ENCODE measurements at places on chromosomes 12 and 14. TPM values are rescaled to one million over a fixed set of nuclear protein-coding genes. Genes with fewer than 3 reads are reported as not detected.

The PSME1 gene
- 137 TPM for total RNA-seq

The LTB4R gene
- total RNA-seq, result 1.6 TPM

The IFNG gene
- not detected for total RNA-seq

The DNAH10 gene
- 0.25 TPM for total RNA-seq

The KCNH3 gene
- total RNA-seq, result 0.30 TPM

The TSHR gene
- total RNA-seq, result not detected

The NKX2-1 gene
- total RNA-seq, result not detected

The LRP1-AS gene
- not detected for total RNA-seq

The SERPINA12 gene
- not detected for total RNA-seq

The ZNF664 gene
- 85.2 TPM for total RNA-seq

The HOXC12 gene
- not detected for total RNA-seq

The CATSPERB gene
- 0.37 TPM for total RNA-seq

The PRPH gene
- total RNA-seq, result not detected
